GM23248 (cell line): ENCODE measurements at places on chromosomes 16 and 17.

GRCh38 chr17:43393944-43394482 is 4.8 kb upstream of the ARL4D start:
- peak; percentile 89 for DNase-seq

GRCh38 chr17:55067697-55068439 is 99.3 kb downstream of the STXBP4 start:
- DNase-seq, result peak; percentile 40

DNA sequence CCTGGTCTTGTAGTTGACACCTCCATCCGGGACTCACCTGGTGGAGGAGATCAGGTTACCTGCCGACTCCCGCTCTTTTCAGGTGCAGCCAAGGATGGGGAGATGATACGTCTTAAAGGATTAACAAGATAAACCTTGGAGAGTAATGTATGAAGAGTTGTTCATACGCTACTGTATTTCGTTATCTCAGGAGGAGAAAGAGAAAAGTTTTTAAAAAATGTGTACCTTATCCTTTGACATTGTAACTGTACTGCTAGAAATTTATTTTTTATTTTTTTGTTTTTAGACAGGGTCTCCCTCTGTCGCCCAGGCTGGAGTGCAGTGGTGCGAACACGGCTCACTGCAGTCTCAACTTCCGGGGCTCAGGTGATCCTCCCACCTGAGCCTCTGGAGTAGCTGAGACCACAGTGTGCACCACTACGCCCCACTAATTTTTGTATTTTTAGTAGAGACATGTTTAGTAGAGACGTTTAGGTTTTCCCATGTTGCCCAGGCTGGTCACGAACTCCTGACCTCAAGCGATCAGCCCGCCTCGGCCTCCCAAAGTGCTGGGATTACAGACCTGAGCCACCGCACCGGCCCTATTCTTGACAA is 764 bp upstream of the SMURF2 start:
- DNase-seq, result no peak

DNA sequence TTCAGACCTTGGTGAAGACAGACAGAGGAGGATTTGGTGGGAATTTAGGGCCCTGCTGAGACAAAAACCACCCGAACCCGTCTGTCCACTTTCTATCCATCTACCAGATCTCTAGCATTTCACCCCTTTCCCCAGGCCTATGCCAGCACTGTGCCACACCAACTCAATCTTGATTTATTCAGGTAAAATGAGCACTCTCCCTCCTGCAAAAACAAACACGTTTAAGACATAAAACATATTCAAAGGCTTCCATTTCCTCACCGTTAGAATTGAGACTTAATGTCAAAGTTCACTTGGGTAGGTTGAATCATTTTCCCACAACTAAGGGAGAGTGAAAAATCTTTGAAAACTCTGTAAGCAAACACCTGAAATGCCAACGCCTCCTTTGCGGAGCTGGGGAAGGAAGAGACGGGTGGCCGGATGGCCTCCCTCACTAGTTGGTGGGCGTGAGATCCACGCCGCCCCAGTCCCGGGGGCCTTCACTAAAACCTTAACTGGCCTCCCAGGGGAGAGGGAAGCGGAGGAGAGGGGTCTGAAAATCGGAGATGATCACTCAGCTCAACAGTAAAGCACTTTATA is 862 bp downstream of the DCAKD start:
- peak; percentile 58 for DNase-seq

DNA sequence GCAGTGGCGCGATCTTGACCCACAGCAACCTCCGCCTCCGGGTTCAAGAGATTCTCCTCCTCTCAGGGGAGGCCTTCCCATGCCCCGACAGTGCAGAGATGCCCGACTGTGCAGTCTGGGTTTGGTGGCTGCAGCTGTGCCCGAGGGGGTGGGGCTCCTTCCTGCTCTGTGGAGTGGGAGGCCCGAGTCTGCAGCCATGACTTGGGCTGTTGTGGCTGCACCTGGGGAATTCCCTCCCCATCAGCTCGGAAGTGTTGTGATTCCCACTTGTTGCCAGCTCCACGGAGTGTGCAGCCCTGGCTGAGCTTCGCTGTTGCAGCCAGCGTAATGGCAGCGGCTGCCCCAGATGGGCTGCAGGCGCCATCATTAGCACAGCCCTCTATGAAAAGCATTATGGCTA is 66.4 kb upstream of the SMIM36 start:
- DNase-seq, result no peak

DNA sequence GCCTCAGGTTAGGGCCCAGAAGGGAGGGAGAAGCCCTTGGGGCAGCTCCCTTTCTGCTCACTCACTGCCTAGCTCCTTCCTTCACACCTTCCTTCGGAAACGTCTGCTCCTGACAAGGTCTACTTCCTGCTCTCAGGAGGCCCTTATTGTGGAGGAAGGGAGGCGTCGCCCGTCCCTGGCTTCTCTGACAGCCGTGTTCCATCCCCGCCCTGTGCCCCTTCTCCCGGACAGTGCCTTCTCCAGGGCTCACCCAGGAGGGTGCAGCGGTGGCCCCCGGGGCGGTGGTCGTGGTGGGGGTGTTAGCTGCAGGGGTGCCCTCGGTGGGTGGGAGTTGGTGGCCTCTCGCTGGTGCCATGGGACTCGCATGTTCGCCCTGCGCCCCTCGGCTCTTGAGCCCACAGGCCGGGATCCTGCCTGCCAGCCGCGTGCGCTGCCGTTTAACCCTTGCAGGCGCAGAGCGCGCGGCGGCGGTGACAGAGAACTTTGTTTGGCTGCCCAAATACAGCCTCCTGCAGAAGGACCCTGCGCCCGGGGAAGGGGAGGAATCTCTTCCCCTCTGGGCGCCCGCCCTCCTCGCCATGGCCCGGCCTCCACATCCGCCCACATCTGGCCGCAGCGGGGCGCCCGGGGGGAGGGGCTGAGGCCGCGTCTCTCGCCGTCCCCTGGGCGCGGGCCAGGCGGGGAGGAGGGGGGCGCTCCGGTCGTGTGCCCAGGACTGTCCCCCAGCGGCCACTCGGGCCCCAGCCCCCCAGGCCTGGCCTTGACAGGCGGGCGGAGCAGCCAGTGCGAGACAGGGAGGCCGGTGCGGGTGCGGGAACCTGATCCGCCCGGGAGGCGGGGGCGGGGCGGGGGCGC is 231.9 kb downstream of the SEC14L1 start:
- peak; percentile 80 for DNase-seq

DNA sequence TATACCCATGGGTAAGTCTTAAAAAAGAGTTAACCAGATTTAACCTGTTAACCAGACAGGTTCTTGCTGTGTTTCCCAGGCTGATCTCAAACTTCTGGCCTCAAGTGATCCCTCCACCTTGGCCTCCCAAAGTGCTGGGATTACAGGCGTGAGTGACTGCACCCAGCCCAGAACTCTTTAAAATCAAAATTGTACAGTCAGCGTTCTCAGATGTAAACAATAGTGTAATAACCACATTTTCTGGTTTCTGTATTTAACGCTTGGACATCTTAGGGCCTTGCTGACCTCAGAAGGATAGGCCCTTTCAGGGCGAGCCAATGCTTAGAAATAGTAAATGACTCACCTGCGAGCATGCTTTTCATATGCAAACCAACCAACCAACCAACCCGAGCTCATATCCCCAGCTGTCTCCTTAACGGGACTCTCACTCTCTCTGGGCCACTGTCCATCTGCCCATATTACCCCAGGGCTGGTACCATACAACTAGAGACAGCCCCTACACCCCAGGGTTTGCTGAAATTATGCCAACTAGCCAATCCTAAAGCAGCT is 415.0 kb upstream of the XYLT1 start:
- no peak for DNase-seq

DNA sequence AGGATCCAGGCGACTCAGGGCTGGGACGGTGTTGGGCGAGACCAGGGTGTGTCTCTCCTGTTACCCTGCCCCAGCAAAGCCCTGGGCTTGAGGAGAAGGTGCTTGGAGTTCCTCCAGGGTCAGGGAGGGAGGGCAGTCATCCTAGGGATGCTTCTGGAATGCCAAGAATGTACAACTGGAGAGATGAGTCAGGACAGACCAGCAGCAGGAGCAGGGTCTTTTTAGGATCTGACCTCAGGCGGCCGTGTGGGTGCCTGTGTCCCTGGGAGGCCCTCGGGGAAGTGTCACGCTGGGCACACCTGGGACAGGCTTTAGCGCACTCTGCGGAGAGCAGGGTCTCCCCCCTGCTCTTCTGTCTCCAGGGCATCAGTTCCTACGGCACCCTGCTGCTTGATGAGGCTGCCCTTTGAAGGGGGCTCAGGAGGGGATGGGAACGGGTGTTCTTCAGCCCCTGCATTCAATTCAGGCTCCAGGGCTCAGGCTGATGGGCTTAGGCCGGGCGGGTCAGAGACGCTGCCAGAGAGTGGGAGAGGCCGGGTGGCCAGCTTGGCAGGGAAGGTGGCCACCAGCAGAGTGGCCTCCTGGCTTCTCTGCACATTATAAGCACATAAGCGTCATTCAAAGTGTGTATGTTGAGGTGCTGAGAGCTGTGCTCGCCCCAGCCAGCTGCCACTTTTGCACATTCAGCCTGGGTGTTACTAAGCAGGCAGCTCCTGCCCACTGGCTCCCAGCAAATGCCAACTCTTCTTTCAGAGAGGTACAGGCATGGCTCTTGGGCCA is 8.4 kb upstream of the MTSS2 start:
- peak; percentile 89 for DNase-seq

DNA sequence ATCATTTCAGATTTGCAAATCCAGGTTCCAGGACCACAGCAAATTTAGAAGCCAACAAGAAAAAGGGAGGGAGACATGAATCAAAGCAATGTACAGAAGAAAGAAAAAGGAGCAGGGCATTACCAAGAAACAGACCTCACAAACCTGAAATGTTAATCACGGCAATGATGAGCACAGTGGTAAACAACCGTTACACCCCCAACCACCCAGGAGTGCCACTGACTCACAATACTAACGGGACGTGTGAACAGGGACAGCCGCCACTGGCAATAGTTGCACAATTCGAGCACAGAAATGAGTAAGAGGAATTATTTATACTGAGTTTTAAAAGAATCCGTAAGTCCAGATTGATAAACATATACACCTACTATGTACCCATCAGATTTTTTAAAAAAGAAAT is 13.8 kb downstream of the USP22 start:
- DNase-seq, result peak; percentile 97

- peak; percentile 24 for DNase-seq
These were observed 12.8 kb downstream of the RECQL5 start for GRCh38 chr17:75654176-75654575.

DNA sequence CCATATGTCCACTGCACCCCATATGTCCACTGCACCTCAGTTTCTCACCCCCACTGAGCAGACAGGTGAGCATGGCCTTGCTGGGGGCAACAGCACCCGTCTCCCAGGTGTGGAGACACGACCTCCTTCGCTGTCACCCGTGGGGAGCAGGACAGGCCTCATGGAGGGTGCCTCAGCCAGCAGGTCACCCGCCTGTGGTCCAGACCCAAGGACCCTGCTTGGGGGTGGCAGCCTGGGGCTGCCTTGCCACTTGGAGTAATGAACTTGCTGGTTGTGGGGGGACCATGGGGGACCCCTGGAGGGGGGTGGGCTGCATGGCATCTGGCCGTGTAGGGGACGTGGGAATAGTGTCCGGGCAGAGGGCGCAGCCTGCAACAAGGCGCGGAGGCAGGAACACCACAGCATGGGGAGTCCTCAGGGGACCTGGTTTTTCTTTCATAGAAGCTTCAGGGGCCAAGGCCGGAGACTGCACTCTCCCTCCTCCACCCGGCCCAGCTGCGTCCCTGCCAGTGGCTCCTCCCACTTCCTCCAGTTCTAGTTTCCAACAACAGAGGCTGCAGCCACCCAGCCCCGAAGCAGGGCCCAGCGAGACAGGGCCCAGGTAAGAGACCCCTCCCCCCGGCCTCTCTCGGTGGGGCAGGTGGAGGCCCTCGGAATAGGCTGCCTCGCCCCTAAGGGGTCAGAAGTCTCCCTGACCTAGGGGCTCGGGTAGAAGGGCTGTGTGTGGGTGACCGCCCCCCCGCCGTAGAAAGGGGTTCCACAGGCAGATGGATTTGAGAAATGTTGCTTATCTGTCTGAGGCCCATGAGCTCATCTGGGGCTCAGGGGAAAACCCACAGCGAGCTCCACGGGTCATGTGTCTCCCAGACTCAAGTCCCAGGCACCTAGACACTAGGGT is at the start of gene NHLRC4:
Gene NHLRC4 (plus strand): TSS at position 531 of the 898 bp plus-strand sequence. CDS start 1,043 bp downstream, outside the sequence.
- peak; percentile 63 for DNase-seq

GRCh38 chr17:75683583-75683982 is 16.4 kb downstream of the SAP30BP start:
- DNase-seq, result peak; percentile 96

GRCh38 chr16:85491798-85492294 is 121.3 kb upstream of the GSE1 start:
- DNase-seq, result peak; percentile 45

DNA sequence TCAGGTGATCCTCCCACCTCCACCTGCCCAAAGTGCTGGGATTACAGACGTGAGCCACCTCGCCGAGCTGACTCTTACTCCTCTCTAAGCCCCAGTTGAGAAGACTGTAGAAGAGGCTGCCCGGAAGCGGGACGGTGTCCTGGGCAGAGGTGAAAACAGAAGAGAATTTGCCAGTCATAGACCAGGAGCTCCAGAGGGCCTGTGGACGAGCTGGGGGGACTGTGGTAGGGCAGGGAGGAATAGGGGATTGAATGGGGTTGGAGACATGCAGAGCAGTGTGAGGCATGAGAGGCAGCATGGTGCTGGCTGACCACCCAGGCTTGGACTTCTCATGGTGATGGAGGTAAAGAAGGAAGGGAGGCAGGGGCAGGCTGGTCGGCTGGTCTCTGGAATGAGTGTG is 17.1 kb upstream of the PHB1 start:
- DNase-seq, result no peak

DNA sequence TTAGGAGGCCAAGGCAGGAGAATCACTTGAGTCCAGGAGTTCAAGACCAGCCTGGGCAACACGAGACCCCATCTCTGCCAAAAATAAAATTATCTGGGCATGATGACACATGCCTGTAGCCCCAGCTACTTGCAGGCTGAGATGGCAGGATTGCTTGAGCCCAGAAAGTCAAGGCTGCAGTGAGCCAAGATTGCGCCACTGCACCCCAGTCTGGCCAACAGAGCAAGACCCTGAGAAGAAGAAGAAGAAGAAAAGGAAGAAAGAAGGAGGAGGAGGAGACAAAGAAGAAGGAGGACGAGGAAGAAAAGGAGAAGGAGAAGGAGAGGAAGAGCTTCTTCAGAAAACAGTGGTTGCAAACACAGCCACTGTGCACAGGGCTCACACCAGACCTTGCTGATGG is 8.4 kb upstream of the DPEP3 start:
- DNase-seq, result no peak

DNA sequence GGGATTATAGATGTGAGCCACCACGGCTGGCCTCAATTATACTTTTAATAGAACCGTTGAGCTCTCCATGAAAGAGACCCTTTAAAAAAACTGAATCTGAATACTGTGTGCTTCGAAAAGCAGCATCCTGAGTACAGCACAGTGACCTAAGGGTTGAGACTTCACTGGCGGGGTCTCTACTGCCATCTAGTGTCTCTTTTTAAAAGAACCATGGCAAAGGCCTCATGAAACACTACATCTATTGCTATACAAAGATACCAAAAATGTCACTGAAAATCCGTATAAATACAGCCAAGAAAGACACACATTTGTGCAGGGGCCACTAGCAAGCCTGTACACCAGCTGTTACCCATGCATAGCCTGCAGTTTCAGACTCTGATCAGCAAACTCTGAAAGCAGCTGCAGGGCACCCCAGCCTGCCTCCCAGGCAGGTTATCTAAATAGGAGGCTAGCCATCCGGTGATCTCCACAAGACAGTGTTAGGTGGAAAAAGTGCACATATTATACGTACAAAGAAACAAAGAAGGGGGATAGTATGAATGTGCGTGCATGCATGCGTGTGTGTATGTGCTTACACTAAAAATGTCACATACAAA is 35.3 kb downstream of the NPLOC4 start:
- DNase-seq, result peak; percentile 79
